NCI-H82 (cell line): ENCODE measurements at places on chromosomes 4 and X.

DNA sequence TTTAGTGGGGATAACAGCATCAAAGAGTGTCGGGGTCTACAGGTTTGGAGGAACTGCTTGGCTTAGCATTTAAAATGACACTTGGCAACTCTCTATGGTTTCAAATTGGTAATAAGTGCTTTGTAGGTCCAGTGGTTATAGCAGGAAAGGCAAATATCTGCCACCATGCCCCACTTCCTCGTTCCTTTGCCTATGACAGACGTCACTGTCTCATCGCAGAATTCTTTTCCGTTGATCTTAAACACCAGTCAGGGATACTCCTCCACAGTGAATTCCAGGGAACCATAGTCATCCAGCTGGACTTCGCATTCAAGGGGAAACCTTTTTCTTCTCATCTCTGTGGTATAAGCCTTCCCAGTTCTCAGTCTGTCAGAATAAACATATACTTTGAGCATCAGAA is 319.1 kb downstream of the GPAT3 start:
- DNase-seq: no peak

- DNase-seq: no peak
Observed at GRCh38 chr4:42678512-42678911, 21.6 kb upstream of the ATP8A1 start.

- DNase-seq: peak; percentile 65
Observed at GRCh38 chr4:3111461-3111860, 37.0 kb downstream of the HTT start.

DNA sequence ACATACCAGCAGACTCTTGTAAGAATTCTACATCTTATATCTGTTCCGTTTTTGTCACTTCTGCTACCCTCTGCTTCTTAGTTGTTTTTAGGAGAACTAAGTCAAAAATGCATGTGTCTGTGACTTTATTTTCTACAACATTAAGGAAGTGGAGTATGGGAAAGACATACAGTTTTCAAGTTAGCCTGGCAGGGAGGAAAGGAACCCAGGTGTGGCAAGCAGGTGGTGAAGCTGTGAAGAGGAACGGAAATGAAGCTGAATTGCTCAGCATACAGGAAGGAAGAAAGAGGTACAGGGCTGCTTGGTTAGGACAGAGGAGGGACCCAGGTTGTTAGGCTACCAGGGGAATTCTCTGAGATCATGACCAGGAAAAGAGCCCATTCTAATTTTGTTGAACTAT is 9.4 kb downstream of the GPRIN3 start:
- DNase-seq: no peak

- DNase-seq: peak; percentile 84
Observed at GRCh38 chr4:5524446-5525299, 183.7 kb downstream of the EVC2 start.

DNA sequence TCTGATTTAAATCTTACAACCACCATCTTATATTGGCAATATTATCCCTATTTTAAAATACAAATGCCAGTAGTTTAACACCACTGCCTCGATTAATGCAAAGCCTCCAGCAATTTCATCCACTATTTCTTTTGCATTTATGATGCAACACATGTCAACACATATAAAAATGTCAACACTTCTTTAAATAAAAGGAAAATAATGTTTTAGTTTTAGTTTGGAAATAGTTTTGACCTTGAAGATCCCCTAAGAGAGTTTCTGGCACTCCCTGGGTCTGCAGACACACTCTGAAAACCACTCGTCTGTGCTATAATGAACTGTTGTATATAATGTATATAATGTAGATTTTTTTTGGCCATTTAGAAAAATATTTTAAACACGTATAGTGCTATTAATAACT is 99.0 kb downstream of the CAMK2D start:
- no peak for DNase-seq

DNA sequence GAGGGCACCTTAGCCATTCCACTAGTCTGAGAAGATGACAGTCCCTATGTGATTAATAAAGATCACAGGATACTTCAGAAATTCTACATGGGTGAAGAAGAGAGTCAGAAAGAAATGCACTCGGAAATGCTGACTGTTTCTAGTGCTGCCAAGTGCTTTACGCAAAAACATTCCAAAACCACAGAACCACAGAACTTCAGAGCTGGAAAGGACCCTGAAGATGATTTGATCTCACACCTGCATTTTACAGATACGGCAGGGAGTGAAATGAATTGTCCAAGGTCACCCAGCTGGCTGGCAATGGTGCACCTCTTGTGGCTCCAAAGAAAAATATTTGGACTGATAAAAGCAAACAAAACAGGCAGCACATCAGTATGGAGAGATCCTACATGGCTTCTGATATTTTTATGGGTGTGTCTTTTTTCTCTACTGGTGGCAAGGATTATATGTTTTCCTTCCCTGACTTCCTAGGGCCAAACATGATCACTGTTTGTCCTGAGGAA is 115.9 kb downstream of the MAML3 start:
- DNase-seq: no peak

DNA sequence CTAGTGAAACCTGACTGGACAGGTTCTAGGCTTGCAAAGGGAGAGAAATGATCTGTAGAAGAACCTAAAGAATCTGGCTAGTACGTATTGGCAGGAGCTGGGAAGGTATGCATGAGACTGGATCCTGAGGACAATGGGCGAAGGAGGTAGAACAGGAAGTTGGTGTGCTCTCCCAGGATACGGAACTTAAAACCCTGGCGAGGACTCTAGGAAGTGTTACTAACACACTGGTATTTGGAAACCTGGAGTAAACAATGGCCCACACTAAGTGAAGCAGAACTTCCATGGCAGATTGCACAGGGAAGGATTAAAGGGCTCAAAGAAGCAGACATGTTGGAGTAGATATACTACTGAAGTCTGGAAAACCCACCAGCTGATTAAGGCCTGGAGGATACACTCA is 9.1 kb downstream of the SYN1 start:
- no peak for DNase-seq

- no peak for DNase-seq
Observed at GRCh38 chr4:151651496-151651895, 109.3 kb downstream of the GATB start.
